ENCODE measurements at places on chromosomes 11 and 22. TPM values are rescaled to one million over a fixed set of nuclear protein-coding genes. Genes with fewer than 3 reads are reported as not detected.

The TSSK2 gene
- total RNA-seq = not detected

The LGR4 gene
- 34.7 TPM for total RNA-seq

The NCF4 gene
- not detected for total RNA-seq

The KBTBD3 gene
- 3.2 TPM for total RNA-seq

DNA sequence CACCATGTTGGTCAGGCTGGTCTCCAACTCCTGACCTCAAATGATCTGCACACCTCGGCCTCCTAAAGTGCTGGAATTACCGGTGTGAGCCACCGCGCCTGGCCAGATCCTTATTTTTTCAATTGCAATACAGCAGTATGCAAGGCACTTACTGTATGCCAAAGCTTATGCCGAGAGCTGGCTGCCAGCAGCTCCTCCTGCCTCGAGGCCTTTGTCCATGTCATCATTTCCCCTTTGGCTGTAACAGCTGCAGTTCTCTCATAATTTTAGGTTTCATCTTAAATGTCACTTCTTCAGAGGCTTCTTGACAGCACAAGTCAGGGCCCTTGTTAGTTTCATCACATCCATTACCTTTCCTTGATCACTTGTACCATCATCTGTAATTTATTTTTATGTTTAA is 1.5 kb upstream of the SREBF2 start:
- DNase-seq = no peak

DNA sequence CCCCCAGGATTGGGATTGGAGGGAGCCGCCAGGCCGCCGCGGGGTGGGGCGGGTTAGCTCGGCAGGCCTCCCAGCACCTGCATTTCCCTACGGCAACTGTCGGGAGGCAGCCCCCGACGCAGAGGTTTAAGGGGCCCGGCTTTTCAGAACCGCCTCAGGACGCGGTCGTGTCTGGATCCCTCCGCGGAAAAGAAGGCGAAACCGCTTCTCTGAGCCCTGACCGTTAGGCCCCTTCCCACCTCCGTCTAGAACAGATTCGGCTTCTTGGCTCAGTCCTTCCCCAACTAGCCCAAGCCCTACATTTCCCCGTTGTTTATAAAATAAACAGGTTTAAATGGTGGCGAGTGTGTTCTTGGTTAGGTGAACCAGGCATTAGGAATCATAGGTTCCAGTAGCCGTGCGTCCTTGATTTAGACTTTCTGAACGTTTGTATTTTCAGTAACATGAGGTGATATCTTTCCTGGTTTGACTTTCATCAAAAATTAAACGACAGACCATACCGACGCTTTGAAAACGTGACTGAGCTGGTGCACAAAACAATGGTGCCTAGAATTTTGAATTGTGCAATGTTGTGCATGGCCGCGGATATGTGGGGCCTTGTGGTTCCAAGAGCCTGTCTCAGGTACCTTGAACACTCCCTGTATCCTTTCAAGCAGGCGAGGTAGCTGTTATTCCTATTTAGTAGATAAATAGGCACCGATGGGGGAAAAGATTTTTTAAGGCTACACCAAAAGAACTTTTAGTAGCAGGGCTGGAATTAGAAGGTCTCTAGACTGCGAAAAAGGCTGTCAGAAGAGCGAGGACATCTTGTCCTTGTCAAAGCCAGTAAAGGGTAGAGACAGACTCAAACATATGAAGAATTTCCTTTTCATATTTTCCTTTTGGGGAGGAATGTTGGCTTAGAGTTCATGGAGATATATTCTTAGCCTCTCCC is 1.2 kb upstream of the HSPA8 start:
- peak; percentile 71 for DNase-seq

DNA sequence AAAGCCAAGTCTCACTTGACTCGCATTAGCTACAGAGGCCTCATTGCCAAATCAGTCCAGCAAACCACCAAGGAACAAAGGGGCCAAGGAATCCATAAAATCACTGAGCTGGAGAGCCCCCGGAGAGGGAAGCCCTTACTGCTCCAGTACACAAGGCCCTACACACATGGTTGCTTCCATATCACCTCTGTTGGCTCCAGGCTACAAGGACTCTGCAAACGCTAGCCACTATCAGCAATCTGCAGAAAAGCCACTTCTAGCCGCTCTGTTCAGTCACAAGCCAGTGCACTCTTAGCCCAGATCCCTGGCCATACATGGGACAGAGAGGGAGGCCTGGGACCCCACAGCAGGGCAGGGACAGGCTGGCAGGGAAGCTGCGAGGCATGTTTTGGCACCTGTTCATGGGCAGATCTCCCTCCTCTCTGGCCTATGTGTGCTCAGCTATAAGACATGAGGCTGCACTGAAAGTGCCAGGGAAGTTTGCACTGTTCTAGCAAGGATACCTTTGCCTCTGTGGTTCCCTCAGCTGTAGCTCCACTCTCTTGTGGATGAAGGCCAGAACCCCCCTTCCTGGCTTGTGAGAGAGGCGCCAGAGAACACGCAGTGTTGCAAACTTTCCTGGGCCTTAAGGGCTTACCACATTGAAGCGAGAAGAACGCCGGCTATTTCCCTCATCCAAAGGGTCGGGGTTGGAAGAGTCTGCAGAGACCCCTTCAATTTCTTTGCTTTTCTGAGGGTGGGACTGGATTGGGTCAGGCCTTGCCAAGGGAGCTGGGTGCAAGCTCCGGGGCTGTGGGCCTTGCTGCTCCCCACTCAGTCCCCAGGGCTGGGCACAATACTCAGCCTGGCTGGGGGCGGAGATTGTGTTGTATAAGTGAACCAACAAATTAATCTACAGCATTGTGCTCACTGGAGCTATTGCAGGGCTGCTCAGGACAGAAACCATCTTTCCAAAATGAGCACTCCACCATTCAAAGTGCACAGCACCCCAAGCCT is 108.7 kb upstream of the PITPNB start:
- DNase-seq = no peak
